Astrocyte of the cerebellum (primary cell): ENCODE measurements at places on chromosomes 3 and 15.

GRCh38 chr15:98003996-98004395 is 43.5 kb downstream of the ARRDC4 start:
- no peak for DNase-seq

DNA sequence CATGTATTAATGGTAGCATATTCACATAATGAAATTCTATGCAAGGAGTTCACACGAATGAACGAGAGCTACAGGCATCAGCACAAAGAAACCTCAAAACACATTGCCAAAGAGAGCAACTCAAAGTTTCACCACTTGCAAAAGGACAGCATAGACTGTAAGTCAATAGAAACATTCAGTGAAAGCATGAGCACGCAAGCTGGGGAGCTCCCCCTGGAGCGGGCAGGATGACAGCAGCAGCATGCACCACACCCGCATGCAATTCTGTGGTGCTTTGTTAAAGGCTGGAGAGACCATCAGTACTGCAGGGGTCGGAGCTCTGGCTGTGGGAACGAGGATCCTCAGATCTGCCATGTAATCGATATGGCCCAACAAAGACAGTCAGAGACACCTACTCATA is 18.7 kb downstream of the OCA2 start:
- DNase-seq, result no peak

GRCh38 chr15:74626752-74627692 is 11.4 kb downstream of the CLK3 start:
- no peak for DNase-seq

- DNase-seq, result no peak
Observed at GRCh38 chr3:165393461-165393860, 197.3 kb upstream of the SLITRK3 start.

GRCh38 chr3:130377960-130378676 is 32.6 kb downstream of the COL6A5 start:
- no peak for DNase-seq

DNA sequence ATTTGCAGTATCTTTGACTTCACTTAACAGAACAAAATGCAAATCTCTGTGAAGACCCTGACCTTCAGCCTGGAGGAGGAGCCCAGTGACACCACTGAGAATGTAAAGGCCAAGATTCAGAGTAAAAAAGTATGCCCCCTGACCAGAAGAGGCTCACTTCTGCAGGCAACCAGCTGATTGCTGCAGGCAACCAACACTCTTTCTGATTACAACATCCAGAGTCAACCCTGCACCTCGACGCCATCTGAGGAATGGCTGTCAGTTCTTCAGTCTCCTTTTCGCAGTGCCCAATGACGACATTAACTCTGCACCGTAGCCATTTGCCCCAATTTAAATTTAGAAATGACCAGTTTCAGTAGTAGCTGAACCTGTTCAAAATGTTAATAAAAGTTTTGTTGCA is 14.9 kb downstream of the ATP13A3 start:
- DNase-seq, result no peak

GRCh38 chr3:76403556-76403955 is 618.2 kb upstream of the ZNF717 start:
- no peak for DNase-seq

- DNase-seq, result no peak
Observed at GRCh38 chr3:24494618-24495325, at the start of gene THRB. Gene THRB, minus strand, starts transcription at chr3:24494850.

DNA sequence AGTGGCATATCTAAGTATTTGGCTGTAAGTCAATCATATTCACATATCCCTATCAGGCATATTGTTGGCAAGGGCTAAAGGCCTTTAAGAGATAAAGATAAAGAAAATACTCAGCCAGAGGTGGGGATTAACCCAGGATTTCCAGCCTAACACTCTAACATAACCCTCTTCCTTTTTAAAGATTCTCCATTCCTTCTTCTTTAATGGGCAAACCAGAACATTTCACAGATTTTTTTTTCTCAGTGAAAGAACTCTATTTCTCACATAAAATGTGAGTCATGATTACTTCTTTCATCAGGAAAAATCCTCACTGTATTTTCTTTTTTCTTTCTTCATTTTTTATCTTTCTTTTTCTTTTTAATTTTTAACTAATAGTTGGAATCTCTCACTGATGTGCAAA is 200.4 kb downstream of the NR1D2 start:
- DNase-seq, result no peak

GRCh38 chr3:50630877-50631276 is 13.9 kb downstream of the MAPKAPK3 start:
- DNase-seq, result peak; percentile 71

DNA sequence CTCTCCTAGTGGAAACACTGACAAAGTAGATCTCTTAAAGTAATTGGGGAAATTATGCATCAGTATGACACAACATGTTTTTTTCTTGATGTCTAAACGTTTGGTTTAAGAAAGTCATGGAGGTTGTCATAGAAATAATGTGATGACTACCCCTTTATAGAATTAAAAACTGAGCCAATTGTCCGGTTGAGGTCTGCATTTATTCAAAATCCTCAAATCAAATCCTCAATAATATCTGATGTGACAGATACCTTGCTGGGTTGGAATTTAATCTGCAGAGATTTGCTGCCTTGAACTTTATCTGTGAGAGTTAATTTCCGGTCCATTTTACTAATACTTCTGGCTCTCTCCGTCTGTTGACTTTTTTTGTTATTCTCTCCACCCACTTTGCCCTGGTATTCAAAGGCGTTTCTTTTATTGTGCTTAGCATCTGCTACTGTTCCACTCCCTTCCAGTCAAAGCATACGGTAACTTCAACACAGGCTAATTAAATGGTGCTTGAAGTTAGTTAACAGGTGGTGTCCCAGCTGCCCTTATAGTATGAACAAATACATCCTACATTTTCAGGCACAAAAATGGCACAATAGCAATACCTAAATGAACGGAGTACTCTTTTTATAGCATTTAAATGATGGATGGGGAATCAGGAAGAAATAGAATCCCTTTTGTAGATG is 628.3 kb downstream of the ROBO1 start:
- peak; percentile 13 for DNase-seq

GRCh38 chr15:28969511-28970085 is 83.8 kb downstream of the APBA2 start:
- DNase-seq, result no peak

DNA sequence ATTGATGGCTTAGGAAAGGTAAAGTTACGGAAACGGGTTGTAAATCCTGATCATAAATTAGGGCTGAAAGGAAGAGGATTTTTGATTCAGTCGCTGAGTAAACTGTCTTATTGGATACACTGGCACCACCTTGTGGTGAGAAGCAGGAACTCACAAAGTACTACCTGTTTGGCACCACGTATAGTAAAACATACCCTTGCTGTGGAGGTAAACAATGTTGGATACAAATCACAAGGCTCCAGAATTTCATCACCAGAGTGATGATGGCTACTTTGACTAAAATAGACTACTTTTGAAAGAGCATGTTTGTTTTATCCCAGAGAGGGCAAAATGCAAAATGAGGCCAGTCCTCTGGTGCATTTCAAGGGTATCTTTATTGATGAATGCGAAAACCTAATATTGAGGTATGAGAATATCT is 216.9 kb downstream of the IGSF11 start:
- peak; percentile 34 for DNase-seq

- DNase-seq, result no peak
Observed at GRCh38 chr15:32869776-32870175, 152.0 kb downstream of the GREM1 start.

DNA sequence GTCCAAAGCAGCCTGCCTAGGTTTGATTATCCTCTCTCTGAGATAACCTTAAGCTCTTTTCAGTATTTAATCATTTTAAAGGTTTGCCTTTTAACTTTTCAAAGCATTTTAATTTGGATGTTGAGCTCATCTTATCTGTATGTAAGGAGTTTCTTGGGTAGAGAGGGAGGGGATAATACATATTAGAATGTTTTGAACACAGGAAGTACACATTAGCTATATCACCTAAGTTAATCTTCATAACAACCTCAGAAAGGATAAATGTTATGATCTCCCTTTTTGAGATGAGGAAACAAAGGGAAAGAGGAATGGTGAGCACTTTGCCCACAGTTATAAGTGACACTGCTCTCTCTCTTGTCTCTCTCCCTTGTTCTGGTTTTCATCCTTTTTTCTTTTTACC is 2.2 kb upstream of the CD47 start:
- no peak for DNase-seq

GRCh38 chr3:58693940-58694850 is 27.6 kb upstream of the FAM3D start:
- no peak for DNase-seq

GRCh38 chr15:40310001-40310959 is 2.5 kb upstream of the PLCB2 start:
- no peak for DNase-seq

- no peak for DNase-seq
Observed at GRCh38 chr3:195117978-195118581, 152.9 kb downstream of the XXYLT1 start.

DNA sequence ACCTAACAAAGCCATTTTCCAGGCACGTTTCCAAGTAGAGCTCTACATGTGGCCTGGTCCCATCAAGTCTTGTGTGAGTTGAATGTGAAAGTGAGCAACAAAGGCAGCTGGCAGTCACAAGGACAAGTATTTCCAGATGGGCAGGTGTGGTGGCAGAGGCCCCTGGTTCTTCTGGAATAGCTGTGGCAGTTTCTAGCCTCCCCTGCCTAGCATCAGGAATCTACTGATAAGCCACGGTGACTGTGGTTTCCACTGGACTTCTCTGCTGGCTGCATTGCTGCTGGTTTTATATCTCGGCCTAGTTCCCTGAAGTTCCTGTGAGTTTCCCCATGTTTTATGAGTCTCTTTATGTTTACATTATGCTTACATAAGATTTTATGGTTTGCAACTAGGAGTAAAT is 117.7 kb downstream of the GOLIM4 start:
- DNase-seq, result no peak

DNA sequence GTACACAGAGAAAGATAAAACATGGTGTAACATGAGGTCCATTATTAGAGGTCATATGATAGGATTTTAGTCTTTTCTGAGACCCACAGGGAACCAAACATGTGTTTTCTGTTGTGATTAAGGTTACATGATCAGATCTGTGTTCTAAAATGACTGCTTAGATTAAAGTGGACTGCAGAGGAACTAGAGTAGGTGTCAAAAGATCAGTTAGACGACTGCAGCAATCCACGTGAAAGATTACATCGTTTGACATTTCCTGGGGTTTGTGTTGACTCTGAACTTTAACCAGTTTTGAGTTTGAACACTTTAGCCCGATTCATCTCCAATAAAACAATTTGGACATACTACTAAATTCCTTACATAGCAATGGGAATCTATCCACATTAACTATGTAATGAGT is 5.1 kb downstream of the MIX23 start:
- DNase-seq, result no peak

- no peak for DNase-seq
Observed at GRCh38 chr3:56787784-56788256, 13.9 kb downstream of the ARHGEF3 start.

DNA sequence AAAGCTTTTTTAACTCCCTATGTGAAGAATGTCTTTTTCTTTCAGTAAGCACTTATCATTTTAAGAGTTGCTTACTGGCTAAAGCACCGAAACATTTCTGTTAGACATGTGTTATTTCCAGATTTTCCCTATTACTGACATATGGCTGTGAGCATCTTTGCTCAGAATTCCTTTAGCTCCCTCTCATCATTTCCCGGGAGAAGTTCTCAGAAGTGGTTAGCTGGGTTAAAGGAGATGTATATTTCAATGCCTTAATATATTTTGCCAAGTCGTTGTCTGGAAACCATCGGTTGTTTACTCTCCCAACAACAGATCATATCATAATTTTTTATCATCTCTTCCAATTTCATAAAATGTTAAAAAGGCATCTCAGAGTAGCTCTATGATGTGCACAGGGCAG is 396.5 kb downstream of the OCA2 start:
- DNase-seq, result no peak
